Muscle of arm (tissue), 14 donors: ENCODE measurements at places on chromosomes 7 and 10. TPM values are rescaled to one million over a fixed set of nuclear protein-coding genes. Genes with fewer than 3 reads are reported as not detected.

DNA sequence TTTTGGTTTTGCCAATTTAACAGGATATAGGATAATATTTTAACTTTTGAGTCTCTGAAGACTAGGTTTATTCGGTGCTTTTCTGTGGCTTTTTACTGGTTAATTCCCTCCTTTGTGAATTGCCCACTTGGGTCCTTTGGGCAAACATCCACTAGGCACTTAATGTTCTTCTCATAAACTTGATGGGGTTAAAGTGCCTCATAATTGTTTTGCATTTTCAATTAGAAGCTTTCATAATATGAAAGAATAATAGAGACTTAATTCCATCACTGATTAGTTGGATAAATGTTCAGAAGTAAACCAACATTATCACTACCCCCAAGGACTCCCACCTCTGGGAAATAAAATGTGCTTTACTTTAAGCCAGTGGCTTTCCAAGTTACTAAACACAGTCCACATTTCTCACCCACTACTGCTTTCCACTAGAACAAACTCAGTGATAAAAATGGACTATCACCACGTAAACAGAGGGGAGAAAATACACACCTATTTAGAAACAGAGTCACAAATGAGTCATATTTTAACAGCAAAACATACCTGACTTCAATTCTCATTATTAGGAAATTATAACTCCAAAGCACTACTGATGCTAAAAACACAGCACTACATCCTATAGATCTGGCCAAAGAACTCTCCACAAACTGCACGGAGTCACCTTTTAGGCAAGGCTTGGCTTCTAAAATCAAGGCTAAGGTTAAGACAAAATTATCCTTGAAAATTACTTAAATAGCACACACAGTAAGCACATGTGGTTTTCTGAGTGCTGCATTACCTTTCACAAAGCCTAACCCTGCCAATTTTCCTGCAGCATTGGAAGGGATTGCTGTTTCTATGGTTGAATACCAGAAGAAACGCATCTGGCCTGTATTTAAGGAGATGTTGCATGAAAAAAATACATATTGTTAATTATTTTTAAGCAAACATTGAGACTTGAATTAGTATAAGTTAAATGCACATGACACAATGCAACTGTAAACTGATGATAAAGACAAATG lies 41.2 kb downstream of the PARD3 start:
- peak; percentile 48 for DNase-seq

DNA sequence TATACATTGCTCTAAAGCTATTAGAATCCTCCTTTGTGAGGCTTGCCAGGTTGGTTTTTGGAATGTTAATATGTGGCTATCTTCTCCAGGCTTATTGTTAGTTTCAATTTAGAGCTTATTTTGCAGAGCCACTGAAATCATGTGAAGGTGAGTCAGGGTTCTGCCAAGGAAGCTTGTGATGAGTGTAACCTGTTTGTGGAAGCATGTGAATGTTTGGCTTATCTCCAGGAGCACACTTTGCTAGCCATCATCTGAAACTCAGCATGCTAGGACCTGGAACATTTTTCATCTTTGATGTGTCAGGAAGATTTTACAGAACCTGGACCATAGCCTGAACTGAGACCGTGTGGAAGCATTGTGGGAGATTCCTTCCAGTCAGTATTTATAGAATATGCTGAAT lies 197.3 kb downstream of the PPP1R9A start:
- DNase-seq = no peak

The OR2A5 gene
- polyA plus RNA-seq = not detected

DNA sequence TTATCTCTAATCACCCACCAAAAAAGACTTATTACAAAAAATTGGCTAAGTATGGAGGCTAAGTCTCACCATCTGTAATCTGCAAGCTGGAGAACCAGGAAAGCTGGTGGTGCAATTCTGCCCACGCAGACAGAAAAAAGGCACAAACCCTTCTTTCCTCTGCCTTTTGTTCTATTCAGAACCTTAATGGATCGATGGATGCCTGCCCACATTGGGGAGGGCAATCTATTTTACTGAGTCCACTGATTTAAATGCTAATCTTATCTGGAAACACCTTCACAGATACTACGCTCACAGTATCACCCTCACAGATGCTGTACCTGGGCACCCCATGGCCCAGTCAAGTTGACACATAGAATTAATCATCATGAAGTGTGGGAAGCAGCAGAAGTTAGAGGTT lies 10.2 kb downstream of the IGFBP3 start:
- no peak for DNase-seq

The MYOZ1 gene
- 153 TPM for polyA plus RNA-seq

The SFR1 gene
- 5.4 TPM for polyA plus RNA-seq

DNA sequence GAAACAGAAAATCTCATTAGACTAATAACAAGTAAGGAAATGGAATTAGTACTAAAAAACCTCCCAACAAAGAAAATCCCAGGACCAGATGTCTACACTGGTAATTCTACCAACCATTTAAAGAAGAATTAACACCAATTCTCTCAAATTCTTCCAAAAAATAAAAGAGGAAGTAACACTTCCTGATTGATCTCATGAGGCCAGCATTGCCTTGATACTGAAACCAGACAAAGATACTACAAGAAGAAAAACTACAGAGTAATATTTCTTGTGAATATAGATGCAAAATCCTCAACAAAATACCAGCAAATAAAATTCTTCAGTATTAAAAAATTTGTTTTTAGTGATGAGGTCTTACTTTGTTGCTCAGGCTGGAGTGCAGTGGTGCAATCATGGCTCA lies 21.3 kb downstream of the GCK start:
- DNase-seq = no peak

DNA sequence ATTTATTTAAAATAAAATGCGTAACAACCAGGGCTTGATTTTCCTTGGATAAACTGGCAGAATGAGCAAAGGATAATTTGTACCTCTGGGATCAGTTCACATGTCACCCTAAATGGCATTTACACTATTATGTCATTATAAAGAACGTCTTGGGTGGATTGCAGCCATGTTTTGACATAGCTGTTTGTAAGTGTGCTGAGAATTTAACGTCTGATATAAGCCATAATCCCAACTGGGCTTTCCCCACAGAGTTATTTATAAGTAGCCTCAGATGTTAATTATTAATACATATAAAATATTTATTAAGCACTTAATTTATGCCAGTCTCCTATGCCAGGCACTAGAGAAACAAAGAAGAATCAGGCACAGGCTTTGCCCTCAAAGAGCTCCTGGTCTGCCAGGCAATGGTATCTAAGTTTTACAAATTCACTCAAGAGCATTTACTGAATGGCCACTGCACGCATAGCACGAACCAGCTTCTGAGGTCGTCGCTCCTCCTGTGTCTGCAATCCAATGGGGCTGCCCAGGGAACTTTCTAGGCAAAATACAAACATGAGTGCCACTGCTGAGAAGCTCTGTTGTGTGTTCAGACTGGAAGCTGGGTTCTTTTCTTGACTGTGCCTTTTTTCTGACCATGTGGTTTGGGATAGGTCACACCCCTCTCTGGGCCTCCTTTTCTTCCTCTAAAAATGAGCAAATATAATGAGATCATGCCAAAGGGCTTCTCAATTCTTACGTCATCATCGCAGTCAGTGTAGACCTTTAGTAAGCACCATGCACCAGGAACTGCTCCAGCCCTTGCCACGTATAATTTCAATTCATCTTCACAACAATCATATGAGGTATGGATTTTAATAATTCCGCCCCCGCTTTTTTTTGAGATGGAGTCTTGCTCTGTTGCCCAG lies 11.3 kb upstream of the CTBP2 start:
- no peak for DNase-seq

- no peak for DNase-seq
These were observed 750 bp downstream of the GCC1 start for GRCh38 chr7:127584648-127585043.

The SNCG gene
- 3.7 TPM for polyA plus RNA-seq

The SLC39A12 gene
- not detected for polyA plus RNA-seq

The CRYGN gene
- 0.33 TPM for polyA plus RNA-seq

- no peak for DNase-seq
These were observed 43.6 kb downstream of the MDH2 start for GRCh38 chr7:76091506-76091905.
